ENCODE measurements at places on chromosomes 2 and 18.

DNA sequence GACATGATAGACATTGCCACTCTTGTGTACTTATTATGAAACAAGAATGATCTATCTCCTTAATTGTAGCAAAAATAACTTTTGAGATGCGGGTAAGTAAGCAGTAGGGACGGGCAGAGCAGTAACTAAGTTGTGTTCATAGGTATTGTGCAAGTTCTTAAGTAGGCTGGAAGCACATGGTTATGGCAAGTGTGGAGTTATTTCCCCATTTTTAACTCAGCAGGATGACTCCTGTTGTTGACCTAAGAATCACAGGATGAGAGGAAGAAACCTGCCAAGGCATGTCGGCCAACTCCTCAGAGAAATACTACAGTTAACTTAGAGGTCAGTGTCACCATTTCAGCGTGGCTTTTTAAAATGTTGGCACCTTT, 51.1 kb upstream of the FN1 start:
- no peak for DNase-seq

DNA sequence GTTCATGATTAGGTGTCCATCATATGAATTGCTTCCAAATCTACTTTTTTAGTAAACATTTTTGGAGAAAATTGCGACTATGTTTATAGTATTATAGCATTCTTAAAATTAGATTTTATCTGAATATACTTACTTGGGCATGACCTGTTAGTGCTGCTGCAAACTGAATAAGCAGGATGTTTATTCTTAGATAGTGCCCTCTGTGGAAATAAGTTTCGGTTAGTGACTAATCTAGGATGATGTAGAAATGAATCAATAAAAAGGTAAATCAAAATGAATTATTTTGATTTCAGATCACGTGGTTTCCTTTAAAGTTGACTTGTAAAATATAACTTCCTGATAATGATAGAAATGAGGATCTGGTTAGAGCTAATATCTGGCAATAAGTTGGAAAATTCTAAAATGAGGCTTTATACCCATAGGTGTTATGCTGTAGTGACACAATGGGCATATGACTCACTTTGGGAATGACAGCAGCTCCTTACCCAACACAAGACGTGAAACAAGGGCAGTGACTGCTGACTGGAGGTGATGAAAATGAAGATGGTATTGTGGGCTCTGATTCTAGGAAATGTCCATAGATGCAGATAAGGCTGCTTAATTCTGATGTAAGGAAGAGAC, 165.8 kb upstream of the TCF4 start:
- DNase-seq, result no peak

DNA sequence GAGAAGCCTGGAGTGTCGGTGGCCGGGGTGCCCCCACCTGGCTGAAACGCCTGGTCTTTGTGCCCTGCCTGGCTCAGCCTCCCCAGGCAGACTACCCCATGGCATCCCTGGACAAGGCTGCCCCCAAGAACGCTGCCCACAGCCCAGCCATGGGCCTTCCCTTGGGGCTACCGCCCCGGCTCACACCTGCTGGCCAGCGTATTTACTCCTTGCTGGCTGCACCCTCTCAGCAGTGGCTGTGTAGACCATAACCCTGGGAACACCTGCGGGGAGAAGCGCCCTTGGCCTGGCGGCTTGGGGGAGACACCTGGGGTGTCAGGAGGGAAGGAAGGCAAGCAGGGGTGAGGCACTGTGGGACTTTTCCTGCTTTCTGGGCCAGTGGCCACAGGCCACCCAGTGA, 17.3 kb downstream of the CAPN10 start:
- DNase-seq, result no peak

DNA sequence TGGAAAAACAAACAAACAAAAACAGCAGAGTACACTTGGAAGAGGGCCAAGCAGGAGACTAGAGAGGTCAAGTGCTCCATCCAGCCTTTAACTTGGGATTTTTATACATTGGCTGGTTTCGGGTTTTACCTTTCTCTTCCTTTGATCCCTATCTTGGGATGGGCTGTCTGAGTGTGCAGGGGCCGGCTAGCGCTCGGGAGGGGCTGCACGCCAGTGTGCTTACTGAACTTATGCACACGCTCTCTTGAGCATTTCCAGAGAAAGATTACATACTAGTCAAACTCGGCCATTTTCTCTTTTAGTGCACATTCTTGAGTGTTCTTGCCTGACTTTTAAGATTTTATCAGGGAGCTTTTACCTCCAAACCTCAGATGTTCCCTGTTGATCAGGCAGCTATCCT, 707.8 kb downstream of the DSC3 start:
- DNase-seq, result no peak

DNA sequence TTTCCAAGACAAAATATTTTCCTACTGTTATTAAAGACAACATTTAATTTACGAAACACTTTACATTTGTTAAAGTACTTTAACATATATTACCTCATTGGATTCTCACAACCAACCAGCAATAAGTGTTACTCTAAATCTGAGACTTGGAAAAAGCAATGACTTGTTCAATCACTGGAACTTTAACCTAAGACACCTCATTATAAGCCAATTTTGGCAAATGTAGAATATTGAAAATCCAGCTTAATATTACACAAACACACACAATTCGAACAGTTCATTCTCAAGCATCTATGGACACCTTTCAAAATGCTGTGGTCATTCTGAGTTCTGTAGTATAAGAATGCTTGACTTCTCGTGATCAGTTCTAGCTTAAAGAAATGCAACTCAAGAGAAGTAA, 619.4 kb upstream of the CHAC2 start:
- no peak for DNase-seq

DNA sequence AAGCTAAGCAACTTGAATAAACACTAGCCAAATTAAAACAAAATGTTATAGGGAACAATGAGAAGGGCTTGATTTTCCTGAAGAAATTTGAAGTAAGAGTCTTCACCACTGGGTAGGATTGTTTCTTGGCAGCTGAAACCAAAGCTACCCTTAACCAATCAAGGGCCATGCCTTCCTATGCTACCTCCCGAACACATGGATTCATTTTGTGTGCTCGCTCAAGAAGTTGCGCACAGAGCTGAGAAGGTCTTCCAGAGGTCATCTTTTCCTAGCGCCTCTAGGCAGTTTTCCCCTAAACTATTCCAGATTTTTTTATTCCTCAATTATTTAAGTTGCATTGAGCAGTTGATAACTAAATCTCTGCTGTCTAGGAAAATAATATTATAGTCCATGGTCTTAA, 264.6 kb downstream of the RBM43 start:
- no peak for DNase-seq

DNA sequence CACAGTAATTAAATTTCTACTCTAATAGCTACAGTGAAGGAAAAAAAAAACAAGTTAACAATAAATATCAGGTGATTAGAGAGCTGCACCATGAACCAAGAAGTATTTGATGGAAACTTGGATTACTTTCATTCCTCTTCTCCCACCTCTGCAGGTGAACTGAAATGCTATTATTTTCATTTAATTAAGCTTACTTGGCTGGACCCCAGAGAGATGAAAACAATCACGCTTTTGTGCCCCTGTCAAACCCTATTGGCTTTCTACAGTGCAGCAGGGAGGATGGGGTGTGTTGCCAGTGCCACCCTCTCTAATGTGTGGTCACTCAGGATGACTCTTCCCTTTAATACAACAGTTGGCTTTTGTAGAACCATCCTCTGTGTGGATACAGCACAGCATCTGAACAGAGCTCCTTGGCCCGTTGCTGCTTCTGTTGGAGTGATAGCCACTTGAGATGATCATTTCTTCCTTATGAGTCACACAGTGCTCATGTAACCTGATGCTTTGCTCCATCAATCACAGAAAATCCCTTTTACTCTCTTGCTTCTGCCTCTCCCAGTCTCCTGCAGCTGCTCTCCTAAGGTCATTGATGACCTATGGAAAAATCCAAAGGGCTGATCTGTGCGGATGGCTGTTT, 5.5 kb upstream of the ARL4C start:
- DNase-seq, result no peak

DNA sequence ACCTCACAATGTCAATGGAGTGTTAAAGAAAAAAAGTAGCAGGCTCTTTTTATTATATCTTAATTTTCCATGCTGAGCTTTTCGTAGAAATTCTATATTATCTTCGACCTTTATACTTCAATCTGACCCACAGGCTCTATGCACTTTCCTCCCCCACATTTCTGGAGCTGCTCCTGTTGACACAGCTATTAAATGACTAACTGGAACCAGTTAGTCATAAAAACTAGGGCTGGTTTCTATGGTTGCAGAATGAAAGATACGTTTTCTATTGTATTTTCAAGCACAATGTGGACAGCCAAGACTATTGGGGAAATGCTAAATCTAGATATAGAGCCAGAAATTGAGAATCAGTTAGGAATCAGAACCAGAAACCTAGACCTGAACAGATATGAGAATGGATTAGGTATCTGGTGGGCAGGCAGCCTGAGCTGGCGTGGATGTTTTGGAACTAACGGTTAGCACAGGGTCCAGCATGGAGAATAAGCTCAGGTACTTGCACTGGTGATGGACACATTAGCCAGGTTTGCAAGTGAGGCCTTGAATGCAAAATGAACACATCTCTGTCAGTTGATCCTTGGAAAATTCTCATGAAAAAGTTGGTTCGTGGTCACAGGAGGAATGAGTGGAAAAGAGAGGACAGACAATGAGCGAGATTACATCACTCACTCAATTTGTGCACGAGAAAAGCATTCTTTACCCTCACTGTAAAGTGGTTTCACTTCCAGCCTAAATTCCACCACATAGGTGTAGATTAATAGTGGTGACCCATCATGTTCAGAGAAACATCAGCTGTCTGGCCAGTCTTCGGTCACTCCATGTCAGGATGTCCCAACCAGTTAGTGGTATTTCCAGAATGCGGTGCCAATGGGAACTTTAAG, 144.6 kb upstream of the EPHA4 start:
- DNase-seq, result no peak

DNA sequence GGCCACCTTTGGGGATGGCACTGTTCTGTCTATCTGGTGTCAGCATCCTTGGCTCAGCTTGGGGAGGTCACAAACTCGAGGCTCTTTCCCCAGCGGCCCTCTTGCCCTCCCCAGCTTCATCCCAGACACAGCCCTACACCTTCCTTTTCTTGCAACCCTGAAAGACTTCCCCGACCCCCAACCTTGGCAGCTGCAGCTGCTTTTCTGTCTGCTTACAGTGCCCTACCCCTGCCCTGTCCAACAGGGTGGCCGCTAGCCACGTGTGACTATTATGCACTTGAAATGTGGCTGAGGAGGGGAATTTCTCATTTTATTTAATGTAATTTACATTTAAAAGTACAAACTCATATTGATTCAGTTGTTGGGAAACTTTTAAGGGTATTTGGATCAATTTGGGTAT, 41.3 kb downstream of the NGEF start:
- DNase-seq, result no peak

- no peak for DNase-seq
These were observed 197.8 kb downstream of the GBX2 start for GRCh38 chr2:235970204-235971040.

DNA sequence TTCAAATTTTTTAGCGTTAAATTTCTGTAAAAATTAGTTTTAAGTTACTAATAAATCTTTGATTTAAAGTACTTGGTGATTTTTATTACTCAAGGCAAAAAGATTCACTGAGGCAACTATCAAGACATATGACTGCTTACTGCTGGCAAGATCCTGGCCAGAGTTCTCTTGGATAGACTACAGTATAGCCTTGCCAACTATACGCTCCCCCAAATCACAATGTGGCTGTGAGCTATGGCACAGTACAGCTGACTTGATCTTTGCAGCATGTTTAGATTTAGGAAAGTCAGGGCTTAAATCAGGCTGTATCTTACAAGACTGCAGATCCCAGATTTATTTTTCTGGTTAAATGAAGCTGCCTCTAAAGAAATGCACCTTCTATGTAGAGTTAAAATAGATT, 26.5 kb downstream of the MSTN start:
- no peak for DNase-seq

GRCh38 chr18:27005589-27005988, 140.1 kb upstream of the AQP4 start:
- DNase-seq, result no peak

GRCh38 chr2:128753800-128754199, 435.1 kb upstream of the HS6ST1 start:
- no peak for DNase-seq

DNA sequence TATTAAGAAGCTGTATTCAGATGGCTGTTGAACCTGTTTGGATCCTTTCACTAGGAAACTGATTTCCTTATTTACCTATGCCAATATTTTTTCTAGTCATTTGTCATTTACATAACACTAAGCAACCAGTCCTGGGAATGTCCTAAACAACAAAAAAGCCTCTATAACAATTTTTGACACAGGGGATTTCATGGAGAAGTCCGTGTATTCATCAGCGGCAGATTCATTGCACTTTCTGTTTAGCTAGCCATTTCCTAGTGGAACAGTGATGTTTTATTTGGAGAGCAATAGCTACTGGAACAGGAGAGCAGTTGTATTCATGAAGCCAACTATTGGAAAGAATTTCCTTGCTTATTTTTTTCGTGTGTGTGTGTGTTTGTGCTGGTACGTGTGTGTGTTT, 604.3 kb upstream of the POU3F3 start:
- no peak for DNase-seq

DNA sequence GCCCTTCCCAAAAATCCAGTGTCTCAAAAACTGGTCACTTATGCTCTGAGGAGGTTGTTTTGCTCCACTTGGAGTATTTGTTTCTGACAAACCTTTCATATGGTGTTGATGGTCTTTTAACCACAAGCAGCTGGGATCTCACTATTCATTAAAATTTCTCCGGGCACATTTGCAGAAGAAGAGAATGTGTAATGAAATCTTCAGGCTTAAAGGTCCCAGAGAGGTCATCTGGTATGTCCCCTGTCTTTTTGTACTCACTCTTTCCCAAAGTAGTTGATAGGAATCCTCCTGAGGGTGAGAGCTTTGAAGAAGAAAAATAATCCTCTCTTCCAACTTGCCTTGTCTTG, 430.8 kb downstream of the SETBP1 start:
- DNase-seq, result no peak

GRCh38 chr2:223578846-223579245, 23.3 kb downstream of the SCG2 start:
- no peak for DNase-seq

- DNase-seq, result no peak
These were observed 176.9 kb downstream of the VAPA start for GRCh38 chr18:10090668-10091067.

GRCh38 chr2:134173338-134174016, 80.4 kb upstream of the MGAT5 start:
- no peak for DNase-seq

- no peak for DNase-seq
These were observed 24.0 kb upstream of the SIGLEC15 start for GRCh38 chr18:45801416-45802004.

GRCh38 chr2:113005030-113005509, at the start of gene IL36A:
TSS of gene IL36A (plus strand) at chr2:113005459. CDS start at chr2:113005872, 413 bp downstream.
- no peak for DNase-seq

GRCh38 chr2:136767030-136767429, 1.7 kb downstream of the THSD7B start:
- no peak for DNase-seq

Data from cortex of kidney (tissue), 1 donor.